ENCODE measurements at places on chromosomes 12 and 14.

GRCh38 chr12:104457746-104458693 is 1.3 kb downstream of the CHST11 start:
- peak; percentile 59 for DNase-seq

GRCh38 chr14:46499521-46499920 is 152.1 kb downstream of the RPL10L start:
- no peak for DNase-seq

DNA sequence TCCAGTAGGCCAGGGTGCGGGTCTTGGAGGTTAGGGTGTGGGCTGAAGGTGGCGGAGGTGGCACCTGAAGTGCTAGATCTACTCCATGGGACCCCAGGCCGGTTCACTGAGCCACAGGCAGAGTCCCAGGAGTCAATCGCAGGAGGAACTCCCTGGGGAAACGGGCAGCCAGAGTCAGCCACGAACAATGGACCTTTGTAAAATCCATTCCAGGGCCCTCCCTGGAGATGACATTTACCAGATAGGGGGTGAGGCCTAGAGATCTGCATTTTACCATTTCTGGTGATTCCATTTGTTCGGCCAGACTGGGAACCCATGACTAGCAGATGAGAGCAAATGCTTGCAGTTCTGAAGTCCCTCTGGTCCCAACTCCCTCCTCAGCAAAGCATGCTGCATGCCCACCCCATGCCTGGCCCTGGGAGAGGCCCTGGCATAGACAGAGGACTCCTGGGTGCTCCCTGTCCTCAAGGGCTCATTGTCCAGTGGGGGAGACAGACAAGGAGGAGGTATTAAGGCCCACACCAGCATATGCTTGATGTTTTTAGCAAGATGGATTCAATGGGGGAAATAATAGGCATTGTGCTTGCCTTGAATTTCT is 115.5 kb downstream of the EML1 start:
- DNase-seq: no peak

DNA sequence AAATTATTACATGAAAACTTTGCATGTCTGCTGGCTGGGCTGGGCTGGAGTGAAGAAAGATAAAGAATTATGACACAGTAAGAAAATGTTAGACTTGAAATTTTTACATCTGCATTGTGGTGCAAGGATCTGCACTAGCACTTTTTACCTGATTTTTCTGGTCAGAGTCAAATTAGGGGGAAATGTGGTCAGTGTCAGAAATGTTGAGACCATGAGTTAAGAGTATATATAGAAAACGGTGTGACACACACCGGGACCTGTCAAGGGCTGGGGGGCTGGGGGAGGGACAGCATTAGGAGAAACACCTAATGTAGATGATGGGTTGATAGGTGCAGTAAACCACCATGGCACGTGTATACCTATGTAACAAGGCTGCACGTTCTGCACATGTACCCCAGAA is 90.3 kb downstream of the IGF1 start:
- no peak for DNase-seq

DNA sequence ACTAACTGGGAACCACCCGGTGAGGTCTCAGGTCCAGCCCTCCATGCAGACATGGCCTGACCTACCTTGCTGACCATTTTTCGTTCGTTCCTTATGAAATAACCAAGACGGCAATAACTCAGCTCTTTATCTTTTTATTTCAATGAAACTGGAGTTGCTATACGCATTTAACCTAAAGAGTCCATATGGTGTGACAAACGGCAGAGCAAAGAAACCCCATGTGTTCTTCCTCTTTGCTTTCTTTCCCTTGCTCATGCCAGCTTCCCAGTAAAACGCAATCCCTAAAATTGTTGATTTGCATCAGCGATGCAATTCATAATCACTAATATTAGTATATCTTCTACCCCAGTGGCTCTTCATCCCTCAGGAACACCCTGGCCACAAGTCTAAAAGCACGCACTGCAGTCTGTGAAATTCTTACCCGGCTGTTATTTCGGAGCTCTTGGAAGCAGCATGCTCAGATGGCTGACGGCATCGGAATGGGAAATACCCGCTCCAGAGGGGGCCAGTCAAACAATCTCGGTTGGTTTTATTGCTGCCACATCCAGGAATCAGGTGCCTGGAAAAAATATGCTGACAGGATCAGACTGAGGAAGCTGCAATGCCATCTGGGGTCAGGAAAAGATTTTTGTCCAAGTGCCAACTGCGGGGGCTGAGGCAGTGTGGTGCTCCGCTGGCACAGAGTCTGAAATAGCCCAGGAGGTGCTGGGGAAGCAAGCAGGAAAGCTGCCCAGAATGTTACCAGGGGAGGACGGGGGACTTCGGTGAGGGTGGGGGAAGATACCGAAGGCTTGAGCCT is 28.2 kb upstream of the KCNA1 start:
- no peak for DNase-seq

- DNase-seq: no peak
Measured at GRCh38 chr12:125983094-125983783, 918.0 kb downstream of the AACS start.

GRCh38 chr14:72793156-72793939 is 100.6 kb downstream of the DPF3 start:
- DNase-seq: no peak

DNA sequence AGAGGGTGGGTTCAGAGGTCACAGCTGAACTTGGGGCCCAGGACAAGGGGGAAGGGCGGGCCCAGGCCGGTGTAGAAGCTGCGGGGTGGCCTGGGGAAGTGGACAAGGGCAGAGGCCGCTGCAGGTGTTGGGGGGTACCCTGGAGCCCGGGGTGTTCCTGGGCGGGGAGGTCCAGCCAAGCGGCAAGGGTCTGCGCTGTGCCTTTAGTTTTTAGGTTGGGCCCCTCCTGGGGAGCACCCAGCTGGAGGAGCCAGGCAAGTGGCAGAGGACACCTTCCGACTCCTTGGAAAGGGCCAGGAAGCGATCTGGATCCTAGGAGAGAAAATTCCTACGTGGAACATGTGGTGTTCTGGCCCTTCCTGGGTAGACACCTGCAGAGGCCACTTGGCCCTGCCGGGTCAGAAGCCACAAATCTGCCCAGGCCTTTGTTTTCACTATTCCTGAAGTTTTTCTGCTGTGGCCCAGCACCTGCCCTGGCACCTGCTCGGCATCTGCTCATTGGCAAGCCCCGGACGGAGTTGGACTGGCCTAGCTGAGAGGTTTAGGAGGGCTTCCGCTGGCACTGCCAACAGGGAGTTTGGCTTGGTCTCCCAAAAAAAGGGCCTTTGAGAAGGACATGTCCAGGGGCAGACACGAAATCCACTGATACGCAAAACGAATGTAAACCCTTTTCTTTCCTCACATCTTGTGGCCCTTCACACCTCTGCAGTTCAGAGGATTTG is 61.1 kb downstream of the SMUG1 start:
- DNase-seq: no peak

DNA sequence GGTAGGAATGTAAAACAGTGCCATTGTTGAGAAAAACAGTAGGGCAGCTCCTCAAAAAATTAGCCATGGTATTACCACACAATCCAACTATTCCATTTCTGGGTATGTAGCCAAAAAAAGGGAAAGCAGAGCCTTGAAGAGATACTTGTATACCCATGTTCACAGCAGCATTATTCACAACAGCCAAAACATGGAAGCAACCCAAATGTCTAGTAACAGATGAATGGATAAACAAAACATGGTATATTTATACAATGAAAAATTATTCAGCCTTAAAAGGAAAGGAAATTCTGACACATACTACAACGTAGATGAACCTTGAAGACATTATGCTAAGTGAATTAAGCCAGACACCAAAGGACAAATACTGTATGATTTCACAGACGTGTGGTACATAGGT is 67.6 kb upstream of the GNG2 start:
- DNase-seq: no peak

GRCh38 chr14:50943261-50943942 is 881 bp downstream of the PYGL start:
- DNase-seq: no peak

- no peak for DNase-seq
Measured at GRCh38 chr14:42428996-42429395, 822.3 kb downstream of the LRFN5 start.

- no peak for DNase-seq
Measured at GRCh38 chr12:33828326-33828725, 194.0 kb upstream of the ALG10 start.

GRCh38 chr12:131441638-131442336 is 269.1 kb upstream of the SFSWAP start:
- no peak for DNase-seq

DNA sequence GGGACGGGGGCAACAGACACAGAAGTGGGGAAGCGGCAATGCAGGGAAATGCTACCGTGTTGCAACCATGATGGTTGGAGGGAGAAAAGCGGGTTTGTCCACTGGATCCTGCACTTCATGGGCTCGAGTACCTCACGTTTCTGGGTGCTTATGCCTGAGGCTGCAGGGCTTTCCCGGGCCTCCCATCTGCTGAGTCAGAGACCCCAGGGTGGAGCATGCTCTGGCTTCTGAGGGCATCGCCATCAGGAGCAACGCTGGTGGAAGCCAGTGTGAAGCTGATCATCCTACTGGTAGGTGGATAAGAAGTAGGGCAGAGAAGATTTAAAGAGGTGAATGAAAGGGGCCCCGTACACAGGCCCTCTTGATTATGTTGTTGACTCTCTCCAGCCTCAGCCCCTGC is 5.0 kb upstream of the ADGRD1 start:
- no peak for DNase-seq

DNA sequence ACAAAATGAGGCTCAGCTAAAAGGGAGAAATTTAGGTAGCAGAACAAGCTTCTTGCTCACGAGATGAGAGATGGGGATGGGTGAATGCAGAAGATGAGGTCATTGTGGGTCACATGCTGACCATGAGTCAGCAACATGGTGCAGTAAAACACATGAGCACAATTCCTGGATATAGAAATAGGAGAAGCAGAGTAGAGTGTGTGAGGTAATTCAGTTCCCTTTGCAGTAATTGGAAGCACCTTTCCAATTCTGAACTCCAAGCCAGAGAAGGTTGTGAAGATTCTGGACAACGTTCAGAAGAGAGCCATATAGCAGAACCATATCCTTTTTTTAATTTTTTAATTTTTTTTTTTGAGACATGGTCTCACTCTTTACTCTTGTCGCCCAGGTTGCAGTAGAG is 62.0 kb upstream of the LMNTD1 start:
- no peak for DNase-seq

- no peak for DNase-seq
Measured at GRCh38 chr12:31801872-31802271, 73.1 kb upstream of the AMN1 start.

DNA sequence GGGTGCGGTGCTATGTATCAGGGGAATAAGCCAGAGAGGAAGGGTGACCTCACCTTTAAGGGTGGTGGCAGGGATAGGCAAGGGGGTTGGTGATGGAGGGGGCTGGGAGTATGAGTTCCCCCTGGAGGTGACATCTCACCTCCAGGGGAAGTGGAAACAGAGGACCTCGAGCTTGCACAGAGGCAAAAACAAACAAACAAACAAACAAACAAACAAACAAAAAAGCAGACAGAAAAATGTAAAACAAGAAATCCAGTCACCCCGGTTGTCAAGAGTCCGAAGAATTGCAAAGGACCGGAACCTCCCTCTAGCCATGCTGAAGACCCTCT is 112.2 kb upstream of the MYL2 start:
- DNase-seq: no peak

DNA sequence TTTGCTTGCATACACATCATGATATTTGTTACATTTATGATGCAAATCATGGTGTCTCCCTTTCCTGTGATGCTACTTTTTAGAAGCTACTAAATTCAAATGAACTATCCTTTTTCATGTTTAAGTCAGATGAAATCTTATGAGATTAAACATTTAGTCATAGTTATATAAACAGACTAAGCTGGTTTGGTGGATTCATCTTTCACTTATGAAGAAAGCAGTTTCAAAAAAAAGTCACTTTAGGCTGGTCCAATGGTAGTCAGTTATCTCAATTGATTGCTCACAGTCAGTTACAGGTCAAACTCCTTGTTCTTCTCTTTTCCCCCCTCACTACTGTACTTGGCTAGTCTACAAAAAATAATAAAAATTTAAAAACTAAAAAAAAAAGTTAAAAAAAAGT is 19.7 kb downstream of the SYCP3 start:
- no peak for DNase-seq

DNA sequence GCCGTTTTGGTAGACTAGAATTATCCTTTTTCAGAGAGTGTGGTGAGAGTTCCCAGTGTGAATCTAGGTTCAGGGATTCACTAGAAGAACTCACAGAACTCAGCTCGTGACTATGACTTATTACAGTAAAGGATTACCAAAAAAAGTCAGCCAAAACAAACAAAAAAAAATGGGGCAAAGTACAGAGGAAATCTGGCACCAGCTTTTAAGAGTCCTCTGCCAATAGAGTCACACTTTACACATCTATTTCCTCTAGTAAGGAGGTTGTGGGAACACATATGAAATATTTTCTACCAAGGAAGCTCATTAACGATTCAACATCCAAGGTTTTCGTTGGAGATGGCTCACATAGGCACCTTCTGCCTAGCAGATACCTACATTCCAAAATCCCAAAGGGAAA is 28.2 kb downstream of the TSPAN19 start:
- no peak for DNase-seq

DNA sequence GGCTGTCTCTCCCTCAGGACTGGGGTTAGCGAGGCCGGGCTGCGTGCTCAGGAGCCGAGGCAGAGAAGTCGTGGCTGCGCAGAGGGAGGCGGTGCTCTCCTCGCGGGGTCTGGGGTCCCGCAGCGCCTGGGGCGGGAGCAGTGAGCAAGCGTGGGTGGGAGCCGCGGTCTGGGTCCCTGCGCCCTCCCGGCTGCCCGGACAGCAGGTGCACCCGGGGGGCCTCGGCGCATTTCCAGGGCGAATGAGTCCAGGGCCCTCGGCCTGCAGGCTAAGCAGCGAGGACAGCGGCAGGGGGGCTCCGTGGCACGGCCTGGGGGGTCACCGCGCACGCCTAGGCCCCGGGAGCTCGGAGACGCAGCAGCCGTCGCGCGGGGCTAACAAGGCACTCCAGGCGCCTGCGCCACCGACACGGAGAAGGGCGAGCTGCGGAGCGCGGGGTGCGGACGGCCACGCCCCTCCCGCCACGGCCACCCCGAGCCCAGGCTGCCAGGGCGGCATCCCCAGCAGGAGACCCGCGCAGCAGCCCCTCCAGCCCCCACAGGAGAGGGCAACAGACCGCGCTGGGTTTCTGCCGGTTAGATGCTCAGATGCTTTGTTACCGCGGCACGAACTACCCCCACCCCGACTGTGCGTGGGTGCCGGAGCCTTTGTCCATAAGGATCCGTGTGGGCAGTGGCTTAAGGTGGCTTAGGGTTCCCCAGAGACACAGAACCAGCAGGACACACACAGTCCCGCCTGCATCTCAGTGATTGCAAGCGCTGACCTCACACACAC is 117.7 kb upstream of the C14orf180 start:
- no peak for DNase-seq

DNA sequence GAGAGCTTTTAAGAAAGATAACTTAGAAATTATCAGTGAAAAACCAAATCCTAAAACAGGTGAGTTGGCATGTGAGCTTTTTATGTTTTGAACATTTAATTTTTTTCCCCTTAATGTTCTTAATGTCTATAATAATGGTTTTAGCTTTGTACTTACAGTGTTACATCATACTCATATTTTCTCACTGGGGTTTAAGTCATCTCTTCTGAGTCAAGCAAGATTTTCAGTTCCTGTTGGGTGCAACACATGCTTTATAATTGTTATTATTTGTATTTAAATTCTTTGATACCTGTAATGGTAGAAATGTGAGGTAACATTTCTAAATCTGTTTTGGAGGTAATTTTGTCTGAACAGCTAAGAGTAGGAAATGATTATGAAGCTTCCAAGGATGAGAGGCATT is 113.0 kb downstream of the PLEKHA5 start:
- DNase-seq: no peak

GRCh38 chr12:115030017-115030416 is 346.0 kb upstream of the TBX3 start:
- no peak for DNase-seq

- no peak for DNase-seq
Measured at GRCh38 chr14:22409006-22409405, 180.0 kb downstream of the DAD1 start.

GRCh38 chr14:56199095-56199981 is 81.1 kb downstream of the PELI2 start:
- no peak for DNase-seq
